CD4-positive, CD25-positive, alpha-beta regulatory T cell (primary cell): ENCODE measurements at places on chromosomes 5 and 9.
A peak's percentile ranks its signal among the peaks of the same experiment; 100 is the strongest.

DNA sequence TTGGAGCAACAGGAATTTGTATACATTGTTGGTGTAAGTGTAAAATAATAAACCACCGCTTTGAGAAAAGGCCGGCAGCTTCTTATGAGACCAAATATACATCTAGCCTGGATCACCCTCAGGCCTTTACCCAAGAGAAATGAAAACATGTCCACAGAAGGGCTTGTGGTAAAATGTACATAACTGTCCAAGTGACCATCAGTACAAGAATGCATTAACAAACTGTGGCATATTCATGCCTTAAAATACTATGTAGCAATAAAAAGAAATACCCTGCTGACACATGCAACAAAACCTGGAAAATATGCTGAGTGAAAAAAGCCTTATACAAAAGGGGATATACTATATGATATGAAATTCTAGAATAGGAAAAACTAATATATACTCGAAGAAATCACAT, 311.9 kb upstream of the TRPC7 start:
- DNase-seq: no peak

GRCh38 chr5:6465831-6466790, 17.5 kb downstream of the UBE2QL1 start:
- no peak for DNase-seq

DNA sequence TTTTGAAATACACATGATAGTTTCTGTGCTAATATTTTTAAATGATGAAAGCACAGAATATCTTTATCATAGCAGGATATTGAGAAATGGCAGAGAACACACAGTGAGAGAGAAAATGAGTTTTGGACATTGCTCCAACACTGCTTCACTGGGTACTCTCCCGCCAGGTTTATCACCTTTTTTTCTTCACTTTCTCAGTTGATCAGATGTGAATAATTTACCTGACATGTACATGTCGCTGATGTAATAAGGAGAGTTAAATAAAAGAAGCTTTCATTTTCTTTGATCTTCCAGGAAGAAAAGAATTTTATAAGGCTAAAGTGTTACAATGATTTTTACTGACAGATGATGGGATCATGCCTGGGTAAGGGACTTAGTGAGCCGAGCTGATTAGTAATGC, 134.5 kb downstream of the ALDH1A1 start:
- DNase-seq: no peak

DNA sequence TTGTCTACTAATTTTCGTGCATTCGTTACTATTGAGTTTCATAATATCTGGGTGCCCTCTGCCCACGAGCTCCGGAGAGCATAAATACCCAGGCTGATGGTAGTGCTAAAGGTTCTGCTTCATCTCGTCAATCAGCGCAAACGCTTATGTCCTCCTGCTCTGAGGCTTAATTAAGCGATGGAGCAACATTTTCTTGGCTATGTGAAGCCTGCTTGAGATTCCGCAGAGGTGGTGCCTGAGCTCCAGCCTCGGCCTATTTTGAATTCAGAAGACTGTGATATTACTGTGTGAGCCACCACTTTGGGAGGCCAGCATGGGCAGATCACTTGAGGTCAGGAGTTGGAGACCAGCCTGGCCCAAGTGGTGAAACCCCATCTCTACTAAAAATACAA, 44.8 kb downstream of the ANXA2R start:
- no peak for DNase-seq

- no peak for DNase-seq
Observed at GRCh38 chr9:79489261-79490000, 82.3 kb upstream of the TLE4 start.

DNA sequence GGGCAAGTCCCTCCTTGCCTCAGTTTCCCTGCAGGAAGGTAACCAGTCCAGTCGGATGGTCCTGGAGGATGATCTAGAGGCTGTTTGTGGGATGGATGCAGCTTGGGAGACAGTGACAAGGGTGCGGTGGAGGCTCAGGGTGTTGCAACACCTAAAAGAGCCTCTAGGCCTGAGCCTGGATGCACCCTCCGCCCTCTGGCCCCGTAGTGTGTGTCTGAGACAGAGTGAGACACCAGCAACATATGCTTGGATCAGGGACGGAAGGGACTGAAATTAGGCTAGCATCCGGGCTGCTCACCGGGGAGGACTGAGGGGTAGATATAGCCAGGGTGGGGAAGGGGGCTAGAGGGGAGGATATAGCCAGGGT, 1.1 kb downstream of the CRAT start:
- DNase-seq: no peak

GRCh38 chr5:77277759-77278158, 67.3 kb downstream of the PDE8B start:
- no peak for DNase-seq

DNA sequence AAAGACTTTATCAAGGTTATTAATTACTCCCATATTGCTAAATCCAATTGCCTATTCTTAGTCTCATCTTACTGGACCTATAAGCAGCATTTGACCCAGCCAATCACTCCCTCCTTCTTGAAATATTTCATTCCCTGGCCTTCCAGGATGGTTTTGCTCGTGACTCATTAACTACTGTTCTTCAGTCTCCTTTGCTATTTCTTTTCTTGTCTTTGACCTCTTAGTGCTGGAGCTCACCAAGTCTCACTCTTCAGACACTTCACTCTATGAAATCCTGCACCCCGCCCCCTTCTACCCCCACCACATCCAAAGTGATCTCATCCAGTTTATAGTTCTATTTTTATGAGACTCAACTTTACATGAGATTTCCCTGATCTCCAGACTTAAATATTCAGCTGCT, 803.1 kb upstream of the WWC1 start:
- no peak for DNase-seq

DNA sequence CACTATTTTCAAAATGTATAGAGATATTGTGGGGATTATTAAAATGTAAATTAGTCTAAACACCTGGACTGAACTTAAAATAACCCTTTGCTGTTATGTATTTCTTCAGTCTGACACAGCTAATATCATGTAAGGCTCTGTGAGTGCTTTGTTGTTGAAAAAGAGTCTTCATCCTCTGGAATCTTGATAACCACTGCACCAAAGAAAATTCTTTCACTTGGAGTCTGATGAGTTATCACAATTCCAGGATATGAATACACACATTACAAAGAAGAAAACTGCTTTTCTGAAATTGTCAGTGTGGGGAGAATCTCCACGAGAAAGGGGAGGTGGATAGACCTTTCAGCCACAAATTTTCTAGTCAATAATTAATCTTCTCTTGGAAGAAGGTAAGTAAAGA, 42.3 kb upstream of the TARS1 start:
- no peak for DNase-seq

- no peak for DNase-seq
Observed at GRCh38 chr5:174596429-174596828, 128.0 kb upstream of the MSX2 start.

GRCh38 chr9:68897577-68898145, 116.3 kb downstream of the PRKACG start:
- DNase-seq: no peak

- DNase-seq: no peak
Observed at GRCh38 chr9:110241260-110241857, 14.9 kb downstream of the TXN start.

- no peak for DNase-seq
Observed at GRCh38 chr9:13278368-13279246, 885 bp downstream of the MPDZ start.

- no peak for DNase-seq
Observed at GRCh38 chr5:147669169-147669869, 113.2 kb downstream of the JAKMIP2 start.

DNA sequence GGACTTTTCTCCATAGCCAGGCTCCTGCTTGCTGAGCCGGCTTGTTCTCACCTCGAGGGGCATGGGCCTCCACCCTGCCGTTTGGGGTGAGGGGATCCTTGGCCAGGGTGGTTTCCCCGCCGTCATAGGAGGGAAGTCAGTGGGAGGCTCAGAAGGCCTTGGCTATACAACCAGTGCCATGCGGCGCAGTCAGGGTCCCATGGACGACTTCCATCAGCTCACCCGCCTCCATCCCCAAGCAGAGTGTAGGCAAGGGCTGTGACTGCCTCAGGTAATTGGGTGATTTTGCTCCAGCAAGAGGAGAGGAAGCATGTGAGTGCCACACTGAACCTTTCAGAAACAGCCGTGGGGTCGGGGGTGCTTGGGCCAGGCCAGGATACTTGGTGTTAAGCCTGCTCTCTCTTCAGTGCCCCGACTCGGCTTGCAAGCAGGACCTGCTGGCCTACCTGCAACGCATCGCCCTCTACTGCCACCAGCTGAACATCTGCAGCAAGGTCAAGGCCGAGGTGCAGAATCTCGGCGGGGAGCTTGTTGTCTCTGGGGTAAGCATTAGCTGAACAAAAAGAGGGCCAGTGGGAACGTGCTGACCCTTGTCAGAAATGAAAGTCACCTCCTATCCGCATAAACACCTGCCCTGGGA, 57.2 kb upstream of the LRRTM2 start:
- no peak for DNase-seq

GRCh38 chr5:78899922-78900362, 85.2 kb downstream of the ARSB start:
- DNase-seq: no peak

DNA sequence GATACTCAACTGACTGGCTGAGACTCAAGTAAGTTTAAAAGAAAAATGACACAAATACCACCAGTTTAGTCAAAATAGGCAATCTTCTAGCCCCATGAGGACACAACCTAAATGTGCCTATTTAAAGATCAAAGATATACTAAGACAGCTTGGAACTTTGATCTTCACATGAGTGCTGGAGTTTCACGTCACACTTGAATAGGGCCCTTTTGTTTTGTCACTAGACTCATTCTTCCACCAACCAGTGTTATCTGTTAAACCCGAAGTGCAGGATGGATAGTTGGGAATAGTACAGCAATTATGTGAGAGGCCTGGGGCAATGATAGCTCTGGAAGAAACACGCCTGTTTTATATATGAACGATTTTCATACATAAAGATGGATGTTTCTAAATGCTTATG, 792.8 kb upstream of the NUDT12 start:
- no peak for DNase-seq

DNA sequence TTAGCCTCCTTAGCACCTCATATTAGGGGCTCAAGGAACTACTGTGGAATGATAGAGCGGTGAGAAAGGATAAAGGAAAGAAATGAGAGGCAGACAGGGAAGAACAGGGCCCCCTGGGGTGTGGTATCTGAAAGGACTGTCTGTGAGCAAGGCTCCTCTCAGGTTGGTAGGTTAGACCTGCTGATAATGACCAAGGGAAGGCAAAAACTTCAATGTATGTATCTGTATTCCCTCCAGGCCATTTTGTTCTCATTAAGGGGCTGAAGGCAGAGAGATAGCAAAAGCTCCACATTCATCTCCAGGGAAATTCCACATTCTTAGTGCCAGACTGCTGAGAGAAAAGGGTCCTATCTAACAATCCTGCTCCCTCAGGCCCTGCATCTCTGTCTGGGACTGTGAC, 28.6 kb downstream of the TRIM32 start:
- DNase-seq: no peak

GRCh38 chr5:14417276-14417730, 164.3 kb upstream of the OTULINL start:
- no peak for DNase-seq

- no peak for DNase-seq
Observed at GRCh38 chr5:128358826-128359225, 179.2 kb downstream of the FBN2 start.

DNA sequence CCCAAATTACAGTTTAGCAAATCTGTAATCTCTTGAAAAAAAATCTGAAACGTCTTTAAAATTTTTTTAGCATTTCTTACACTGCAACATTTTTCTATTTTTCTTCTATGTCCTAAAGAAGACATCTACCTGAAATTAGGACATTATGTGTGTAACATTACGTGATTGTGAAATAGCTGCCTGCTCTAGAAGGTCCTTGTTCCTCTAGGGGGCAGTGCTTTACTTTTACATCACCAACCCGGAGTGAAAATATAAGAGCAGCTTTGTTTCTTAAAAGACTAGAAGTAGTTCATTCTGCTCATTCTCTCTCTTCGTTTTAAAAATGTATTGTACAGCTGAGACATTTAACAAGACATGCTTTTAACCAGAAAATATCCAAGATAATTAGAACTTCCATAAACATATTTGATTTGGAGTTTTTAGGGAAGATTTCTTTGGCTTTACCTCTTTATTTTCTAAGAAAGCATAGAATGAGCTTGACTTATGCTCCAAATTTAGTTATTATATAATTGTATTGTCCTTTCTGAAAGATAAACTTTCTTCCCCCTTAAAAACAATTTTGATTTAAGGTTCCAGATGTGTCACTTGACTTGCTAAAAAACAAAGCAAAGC, 48.1 kb upstream of the RIOK2 start:
- peak; percentile 6 for DNase-seq
